Activated CD4-positive, alpha-beta T cell treated with anti-CD3 and anti-CD28 coated beads, Interleukin-2, amount 50 U/mL, for 48 hours (primary cell): ENCODE measurements at places on chromosomes 6 and 20.

DNA sequence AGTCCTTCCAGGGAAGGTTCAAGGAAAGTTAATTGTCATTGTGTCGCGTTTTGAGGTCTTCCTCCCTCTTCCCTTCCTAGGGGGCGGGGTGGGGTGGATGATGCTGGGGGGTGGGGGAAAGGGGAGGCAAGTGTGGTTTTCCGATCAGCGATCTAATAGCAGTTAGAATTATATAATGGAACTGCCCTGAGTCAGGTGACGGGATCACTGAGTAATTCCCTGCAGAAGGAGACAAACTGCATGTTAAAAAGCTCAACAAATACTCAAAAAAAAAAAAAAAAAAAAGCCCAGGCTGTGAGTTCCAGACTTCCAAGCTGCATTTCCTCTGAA, 240.4 kb downstream of the PHACTR1 start:
- no peak for DNase-seq

- no peak for DNase-seq
Observed at GRCh38 chr6:54009052-54009654, 102.1 kb upstream of the MLIP start.

DNA sequence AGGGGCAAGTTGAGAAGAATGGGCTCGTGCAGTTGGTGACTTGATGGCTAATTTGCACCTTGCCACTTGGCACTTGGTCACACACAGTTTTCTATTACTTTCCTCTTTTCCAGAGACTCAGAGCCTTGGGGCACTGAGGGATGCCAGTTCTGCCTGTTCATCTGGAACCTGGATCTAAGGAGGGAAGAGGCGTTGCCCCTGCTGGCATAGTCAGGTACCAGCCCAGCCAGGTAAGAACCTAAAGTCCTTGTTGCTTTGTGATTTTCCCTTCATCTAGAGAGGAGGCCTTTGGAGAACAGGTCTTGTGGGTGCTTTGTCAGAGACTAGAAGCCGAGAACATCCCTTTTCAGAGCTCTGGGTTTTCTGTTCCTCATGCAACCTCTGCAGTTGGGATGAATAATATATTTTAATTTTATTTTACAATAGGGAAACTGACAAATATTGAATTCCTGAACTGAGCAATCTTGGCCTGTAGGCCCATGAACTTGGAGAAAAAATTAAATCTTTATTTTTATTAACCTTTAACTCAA, 11.4 kb downstream of the SYTL3 start:
- no peak for DNase-seq

GRCh38 chr6:160118620-160119229, 2.9 kb upstream of the SLC22A1 start:
- no peak for DNase-seq

GRCh38 chr6:46626228-46626909, 26.2 kb downstream of the CYP39A1 start:
- DNase-seq: no peak

DNA sequence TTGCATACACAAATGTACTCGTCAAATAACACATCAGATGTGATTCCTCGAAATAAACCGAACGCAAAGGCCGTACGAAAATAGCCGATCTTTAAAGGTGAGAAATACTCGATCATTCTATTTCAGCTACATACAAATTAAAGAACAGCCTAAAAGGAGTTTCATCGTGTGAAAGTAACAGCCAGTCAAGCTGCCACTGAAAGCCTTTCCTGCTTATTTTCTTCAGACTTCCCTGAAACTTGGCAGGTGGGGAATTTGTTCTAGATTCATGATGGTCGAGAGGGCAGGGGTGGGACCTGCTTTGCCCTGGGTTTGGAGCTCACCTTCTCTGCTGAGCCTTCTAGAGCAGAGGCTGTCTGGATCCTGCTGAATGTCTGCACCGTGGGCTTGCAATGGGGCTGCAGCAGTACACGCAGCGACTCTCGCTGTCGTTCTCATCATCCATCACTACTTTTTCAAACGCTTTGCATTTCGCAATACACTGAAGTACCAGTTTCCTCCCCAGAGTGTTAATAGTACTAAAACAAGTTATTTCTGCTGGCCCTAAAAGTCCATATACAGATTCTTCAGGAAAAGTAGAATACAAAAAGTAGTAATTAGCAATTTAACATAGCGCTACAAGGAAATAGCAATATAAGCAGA, 16.2 kb downstream of the FOXC1 start:
- DNase-seq: no peak
